ENCODE measurements at places on chromosomes 16 and 17.

DNA sequence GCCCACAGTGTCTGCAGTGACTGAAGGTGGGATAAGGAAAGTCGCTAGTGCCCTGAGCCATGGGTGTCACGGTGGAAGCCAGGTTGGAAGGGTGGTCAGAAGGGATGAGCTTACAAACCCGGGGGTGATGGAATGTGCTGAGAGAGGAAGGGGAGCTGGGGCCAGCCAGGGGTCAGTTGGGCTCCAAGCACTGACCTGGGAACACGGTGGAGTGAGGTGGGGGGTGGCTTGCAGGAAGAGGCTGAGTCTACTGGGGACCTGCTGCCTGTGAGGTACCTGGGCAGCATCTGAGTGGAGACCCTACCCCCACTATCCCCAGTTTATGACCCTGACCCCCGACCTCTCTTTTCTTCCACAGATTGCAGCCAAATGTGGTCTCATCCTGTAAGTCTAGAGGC lies 3.1 kb downstream of the TMEM92 start:
- DNase-seq: no peak

DNA sequence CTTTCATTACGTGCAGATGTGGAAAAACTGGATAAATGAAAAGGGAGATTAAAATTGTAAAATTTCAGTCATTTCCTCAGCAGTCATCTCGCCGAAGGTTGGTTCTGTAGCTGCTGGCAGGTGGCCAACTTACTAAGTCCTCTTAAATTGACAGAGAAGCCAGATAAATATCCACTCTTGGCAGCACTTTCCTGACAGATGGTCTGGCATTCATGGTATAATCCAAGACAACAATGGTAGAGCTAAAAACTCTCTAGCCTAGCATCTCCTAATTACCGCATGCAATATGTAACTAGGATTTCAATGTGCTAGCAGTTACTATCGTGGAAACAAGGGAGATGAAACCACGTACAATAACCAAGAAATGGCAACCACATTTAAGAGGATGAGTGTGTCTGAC lies 306.3 kb downstream of the CNTNAP4 start:
- peak; percentile 83 for DNase-seq

DNA sequence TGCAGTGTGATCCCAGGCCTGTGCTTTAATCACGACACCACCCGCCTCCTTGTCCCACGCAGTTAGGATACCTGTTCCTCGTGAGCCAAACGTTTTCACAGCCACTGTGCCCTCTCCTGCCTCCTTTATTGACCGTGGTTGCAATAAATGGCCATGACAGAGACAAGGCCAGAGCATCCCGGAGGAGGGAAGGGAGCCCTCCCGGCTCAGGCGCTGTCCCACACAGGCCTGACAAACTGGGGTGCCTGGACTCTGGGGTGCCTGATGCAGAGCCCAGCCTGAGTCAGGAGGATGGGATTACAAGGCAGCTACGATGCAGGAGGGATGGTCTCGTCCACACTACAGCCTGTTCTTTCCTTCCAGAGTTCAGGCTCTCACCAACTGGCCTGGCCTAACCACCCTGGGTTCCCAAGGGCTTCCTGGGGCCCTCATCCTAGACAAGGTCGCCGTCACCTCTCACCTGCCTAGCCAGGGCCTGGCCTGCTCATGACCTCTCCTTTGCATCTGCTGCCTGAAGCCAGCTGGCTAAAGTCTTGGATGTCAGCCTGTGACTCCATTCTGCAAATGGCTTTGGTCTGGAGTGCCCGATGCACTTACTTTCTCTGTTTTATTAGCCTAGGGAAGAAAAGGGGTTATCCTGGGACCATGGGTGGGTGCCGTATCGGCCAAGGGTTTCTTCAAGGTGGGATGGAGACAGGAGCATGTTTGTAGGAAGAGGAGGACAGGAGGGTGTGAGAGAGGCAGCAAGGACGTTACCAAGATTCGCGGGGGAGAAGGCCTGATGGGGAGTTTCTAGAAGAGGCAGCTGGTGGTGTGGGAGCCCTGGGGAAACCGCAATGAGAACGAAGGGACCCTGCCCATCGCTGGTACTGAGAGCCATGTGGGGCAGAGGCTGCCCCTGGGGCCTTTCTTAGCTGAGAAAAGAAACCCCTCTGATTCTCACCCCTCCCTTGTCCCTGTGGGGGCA lies 234.3 kb upstream of the TNRC6C start:
- no peak for DNase-seq

DNA sequence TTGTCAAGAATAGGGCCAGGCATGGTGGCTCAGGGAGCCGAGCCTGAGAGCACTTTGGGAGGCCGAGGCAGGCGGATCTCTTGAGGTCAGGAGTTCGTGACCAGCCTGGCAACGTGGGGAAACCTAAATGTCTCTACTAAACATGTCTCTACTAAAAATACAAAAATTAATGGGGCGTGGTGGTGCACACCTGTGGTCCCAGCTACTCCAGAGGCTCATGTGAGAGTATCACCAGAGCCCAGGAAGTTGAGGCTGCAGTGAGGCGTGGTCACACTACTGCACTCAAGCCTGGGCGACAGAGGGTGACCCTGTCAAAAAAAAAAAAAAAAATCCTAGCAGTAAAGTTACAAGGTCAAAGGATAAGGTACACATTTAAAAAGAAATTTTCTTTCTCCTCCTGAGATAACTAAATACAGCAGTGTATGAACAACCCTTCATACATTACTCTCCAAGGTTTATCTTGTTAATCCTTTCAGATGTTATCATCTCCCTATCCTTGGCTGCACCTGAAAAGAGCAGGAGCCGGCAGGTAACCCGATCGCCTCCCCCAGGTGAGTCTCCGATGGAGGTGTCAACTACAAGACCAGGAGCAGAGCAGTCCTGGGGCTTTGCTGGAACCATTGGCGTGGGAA lies 122.3 kb downstream of the GOSR1 start:
- no peak for DNase-seq

DNA sequence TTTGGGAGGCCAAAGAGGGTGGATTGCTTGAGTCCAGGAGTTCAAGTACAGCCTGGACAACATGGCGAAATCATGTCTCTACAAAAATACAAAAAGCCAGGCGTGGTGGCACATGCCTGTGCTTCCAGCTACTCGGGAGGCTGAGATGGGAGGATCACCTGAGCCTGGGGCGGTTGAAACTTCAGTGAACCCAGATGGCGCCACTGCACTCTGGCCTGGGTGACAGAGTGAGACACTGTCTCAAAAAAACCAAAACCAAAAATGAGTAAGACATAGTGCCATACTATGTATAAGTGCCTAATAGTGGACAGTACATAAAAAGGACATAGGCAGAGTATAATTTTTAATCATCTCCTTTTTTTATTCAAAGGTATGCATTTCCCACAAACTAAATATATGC lies 4.0 kb downstream of the CTC1 start:
- no peak for DNase-seq

- DNase-seq: peak; percentile 34
Measured at GRCh38 chr17:35088356-35088880, 24.9 kb upstream of the RFFL start.

DNA sequence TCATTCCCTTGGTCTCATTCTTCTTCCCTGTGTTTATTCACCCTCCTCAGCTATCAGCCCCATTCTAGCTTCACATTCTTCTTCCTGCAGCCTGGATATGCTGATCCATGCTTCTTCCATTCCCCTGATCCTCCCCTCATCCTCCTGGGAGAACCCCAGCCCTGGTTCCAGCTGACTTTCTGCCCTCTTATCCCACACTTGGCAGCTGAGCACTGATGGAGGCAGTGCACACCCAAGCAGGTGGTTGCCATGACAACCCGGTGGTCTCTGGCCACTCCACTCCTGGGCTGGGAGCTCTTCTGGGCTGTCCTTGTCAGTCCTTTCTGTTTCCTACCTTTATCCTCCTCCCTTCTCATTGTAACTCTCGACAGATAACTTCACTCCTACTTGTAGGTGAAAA lies 16.7 kb upstream of the TUBG2 start:
- DNase-seq: peak; percentile 2

- no peak for DNase-seq
Measured at GRCh38 chr16:2208772-2209171, 1.9 kb downstream of the BRICD5 start.

DNA sequence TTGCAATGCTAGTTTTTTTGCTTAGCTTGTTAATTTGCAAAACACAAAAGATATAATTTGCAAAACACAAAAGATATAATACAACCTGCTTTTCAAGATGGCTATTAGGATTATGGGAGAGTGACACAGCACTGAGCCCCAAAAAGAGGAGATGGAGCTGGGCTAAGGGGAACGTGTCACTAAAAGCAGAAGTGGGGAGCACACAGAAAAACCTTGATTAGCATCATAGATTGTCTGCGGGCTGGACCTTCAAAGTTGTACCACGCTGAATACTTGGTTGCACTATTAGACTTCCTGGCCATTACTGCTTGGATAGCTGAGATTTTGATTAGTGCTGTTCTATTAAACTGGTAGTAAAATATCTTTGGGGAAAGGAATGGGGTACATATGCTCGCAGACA lies 36.2 kb downstream of the KCNJ16 start:
- DNase-seq: no peak

- no peak for DNase-seq
Measured at GRCh38 chr17:61669522-61669921, 78.5 kb upstream of the NACA2 start.

- DNase-seq: no peak
Measured at GRCh38 chr16:3988824-3989223, 108.3 kb upstream of the CREBBP start.

DNA sequence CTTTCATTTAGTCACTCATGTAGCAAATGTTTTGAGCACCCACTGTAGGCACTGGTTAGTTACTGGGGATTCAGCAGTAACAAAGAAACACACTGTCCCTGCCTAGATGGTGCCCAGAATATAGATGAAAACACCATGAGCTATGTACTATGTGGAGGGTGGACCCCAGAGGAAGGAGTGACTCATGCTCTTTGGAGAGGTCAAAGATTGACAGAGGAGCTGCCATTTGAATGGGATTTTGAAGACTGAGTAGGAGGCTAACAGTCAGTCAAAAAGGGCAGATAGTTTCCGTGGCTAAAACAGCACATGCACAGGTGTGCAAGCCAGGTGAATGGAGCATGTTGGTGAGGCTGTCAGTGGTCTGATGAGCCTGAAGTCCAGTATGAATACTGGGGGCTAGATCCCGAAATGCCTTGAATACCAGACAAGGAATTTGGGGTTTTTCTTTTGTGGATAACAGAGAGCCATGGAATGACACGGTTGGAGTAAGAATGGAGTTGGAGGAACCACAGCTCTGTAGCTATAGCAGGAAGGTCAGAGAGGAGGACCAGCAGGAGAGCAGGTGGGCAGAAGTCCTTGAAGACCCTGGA lies 6.1 kb downstream of the IL21R start:
- no peak for DNase-seq

GRCh38 chr16:68668266-68668665 lies 23.2 kb downstream of the CDH3 start:
- DNase-seq: no peak

DNA sequence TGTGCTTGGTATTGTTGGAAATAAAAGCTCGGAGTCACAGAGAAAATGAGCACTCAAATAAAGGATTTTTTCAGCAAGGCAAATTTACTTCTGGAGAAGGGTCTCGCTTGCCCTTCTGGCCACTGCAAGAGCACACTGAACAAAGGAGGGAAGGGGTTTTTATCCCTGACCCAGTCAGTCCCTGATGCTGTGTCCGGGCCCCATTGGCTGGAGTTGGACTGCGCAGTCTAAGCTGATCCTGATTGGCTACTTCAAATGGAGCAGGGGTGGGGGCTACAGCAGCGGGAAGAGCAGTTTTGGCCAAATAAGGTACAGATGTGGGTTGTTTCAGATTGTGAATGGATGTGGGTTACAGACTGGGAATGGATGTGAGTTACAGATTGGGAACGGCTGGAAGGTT lies 4.3 kb upstream of the NLRP1 start:
- no peak for DNase-seq

DNA sequence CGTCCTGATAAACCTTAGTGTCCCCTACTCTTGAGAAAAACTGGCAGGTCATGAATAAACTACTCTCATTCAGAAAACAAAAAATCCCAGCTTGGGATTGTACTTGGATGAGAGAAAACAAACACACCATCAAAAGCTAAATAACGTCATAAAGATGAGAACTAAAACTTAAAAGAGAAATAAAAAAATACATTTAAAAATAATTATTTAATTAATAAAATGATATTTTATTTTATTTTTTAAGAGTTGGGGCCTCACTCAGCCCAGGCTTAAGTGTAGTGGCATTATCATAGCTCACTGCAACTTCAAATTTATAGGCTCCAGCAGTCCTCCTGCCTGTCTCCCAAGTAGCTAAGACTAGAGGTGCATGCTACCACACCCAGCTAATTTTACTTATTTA lies 125.4 kb upstream of the CA10 start:
- no peak for DNase-seq

GRCh38 chr17:35605678-35606077 lies 18.6 kb downstream of the AP2B1 start:
- no peak for DNase-seq

Data from SHP77 (cell line).